ENCODE measurements at places on chromosomes 4 and X. TPM values are rescaled to one million over a fixed set of nuclear protein-coding genes. Genes with fewer than 3 reads are reported as not detected.
A peak's percentile ranks its signal among the peaks of the same experiment; 100 is the strongest.

- no peak overlapping the region for H3K4me3 ChIP-seq
- no peaks in the 10 kb centered on the region for H3K4me1 ChIP-seq
- no peak overlapping the region for H3K27ac ChIP-seq
- no peak for DNase-seq
Observed at GRCh38 chr4:51872283-51872997, 29.5 kb downstream of the DCUN1D4 start.

GRCh38 chrX:80229626-80230025, 190.6 kb upstream of the TENT5D start:
- H3K27ac ChIP-seq, result no peak overlapping the region
- no peaks in the 10 kb centered on the region for H3K27me3 ChIP-seq
- no peaks in the 10 kb centered on the region for H3K36me3 ChIP-seq
- no peak overlapping the region for H3K4me3 ChIP-seq

- H3K27me3 ChIP-seq, result no peaks in the 10 kb centered on the region
- H3K4me1 ChIP-seq, result no peaks in the 10 kb centered on the region
- no peak overlapping the region for H3K4me3 ChIP-seq
Observed at GRCh38 chr4:88659055-88659889, 38.4 kb downstream of the NAP1L5 start.

- H3K36me3 ChIP-seq, result no peaks in the 10 kb centered on the region
- H3K4me1 ChIP-seq, result no peaks in the 10 kb centered on the region
- no peak overlapping the region for H3K27ac ChIP-seq
- no peak overlapping the region for H3K4me3 ChIP-seq
- DNase-seq, result no peak
Observed at GRCh38 chr4:55561889-55562288, 15.2 kb upstream of the CLOCK start.

DNA sequence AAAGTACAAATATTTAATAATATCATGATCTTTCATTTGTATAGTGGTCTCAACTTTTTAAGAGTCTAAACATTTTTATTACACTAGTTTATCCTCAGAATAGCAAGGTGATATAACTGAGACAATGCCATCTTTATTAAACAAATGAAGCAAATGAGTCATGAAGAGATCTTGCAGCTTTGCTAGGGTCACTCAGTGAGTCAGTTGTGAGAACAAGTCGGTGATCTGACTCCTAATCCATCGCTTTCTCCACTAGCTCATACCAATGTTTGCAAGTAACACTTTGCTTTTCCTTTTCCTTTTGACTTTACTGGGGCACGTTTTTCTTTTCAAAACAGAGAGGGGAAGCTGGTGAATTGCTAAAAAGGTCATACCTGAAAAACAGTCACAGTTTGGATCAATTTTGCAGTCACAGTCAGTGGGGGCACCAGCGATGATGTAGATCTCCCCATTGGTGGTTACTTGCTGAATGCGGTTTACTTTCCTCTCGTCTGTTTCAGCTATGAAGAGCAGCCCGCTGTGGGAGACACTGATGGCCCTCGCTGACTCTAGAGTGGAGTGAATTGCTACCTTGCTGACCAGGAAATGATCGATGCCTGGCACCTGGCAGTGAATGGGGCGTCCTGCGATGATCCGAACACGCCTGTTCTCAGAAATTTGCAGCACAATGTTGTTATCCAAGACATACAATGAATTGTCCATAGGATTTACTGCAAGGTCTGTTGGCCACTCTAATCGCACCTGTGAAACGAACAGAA, 75.7 kb downstream of the SH2D1A start:
- no peaks in the 10 kb centered on the region for H3K27me3 ChIP-seq
- H3K4me1 ChIP-seq, result no peaks in the 10 kb centered on the region
- DNase-seq, result no peak
- no peak overlapping the region for H3K4me3 ChIP-seq

DNA sequence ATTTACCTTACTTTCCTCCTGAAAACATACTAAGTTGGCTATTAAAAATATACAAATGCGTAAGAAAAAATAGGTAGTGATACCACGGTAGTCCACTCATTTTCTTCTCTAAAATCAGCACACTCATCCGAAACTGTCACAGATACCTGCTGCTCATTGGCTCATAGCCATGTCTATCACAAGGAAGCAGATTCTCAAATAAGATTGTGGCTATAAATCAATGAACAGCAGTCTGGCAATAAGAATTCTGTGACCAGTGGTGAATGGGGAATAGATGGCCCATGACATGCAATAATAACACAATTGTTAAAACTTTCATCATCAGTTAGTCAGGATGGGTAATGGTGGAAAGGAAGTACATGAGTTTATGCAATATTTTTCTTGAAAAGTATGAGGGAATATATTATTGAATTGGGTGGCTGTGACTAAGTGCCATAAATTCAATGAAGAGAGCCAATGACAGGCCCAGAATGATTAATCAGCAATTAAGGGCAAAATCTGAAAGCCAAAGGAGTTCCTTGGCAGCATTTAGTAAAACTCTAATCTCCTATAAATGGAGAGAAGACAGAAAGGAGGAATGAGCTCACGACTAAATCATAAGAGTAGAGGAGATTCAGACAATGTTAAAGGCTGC, 202.3 kb upstream of the NEIL3 start:
- H3K4me3 ChIP-seq, result no peak overlapping the region
- H3K27me3 ChIP-seq, result no peaks in the 10 kb centered on the region
- no peaks in the 10 kb centered on the region for H3K36me3 ChIP-seq
- no peak for DNase-seq
- no peaks in the 10 kb centered on the region for H3K4me1 ChIP-seq

DNA sequence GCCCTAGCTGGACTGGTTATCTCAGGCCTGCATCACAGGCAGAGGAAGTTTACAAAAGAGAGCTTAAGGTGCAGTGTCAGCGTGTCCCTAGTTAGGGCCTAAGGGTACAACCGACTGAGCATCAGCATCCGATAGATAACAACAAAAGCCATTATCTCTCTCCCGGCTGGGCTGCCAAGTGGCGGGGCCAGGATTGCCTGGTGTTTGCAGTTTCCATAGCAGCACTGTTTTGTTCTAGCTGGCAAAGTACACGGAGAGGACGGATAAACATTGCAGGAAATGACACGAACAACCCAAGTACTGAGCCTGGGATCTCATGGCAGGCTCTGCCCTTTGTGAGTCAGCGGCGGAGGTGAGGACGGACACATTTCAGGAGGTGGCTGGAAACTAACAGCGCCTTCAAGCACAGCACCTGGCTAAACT, 104.7 kb upstream of the NOCT start:
- H3K27me3 ChIP-seq, result no peaks in the 10 kb centered on the region

Gene NLRP2B
- not detected for total RNA-seq

- no peaks in the 10 kb centered on the region for H3K36me3 ChIP-seq
- no peaks in the 10 kb centered on the region for H3K4me1 ChIP-seq
- no peak overlapping the region for H3K4me3 ChIP-seq
- H3K27ac ChIP-seq, result no peak overlapping the region
Observed at GRCh38 chrX:12239356-12240082, 101.2 kb downstream of the FRMPD4 start.

Gene SEC24B
- 31.0 TPM for total RNA-seq

- peak overlapping the region; percentile 74 for H3K27ac ChIP-seq
- no peaks in the 10 kb centered on the region for H3K36me3 ChIP-seq
- H3K27me3 ChIP-seq, result no peaks in the 10 kb centered on the region
- peak overlapping the region; percentile 52 for H3K4me3 ChIP-seq
- H3K4me1 ChIP-seq, result no peaks in the 10 kb centered on the region
Observed at GRCh38 chr4:152352622-152353116, 183.2 kb downstream of the FBXW7 start.

- H3K36me3 ChIP-seq, result no peaks in the 10 kb centered on the region
- no peaks in the 10 kb centered on the region for H3K4me1 ChIP-seq
- DNase-seq, result no peak
- no peaks in the 10 kb centered on the region for H3K27me3 ChIP-seq
- H3K4me3 ChIP-seq, result no peak overlapping the region
Observed at GRCh38 chr4:159549098-159549518, 446.2 kb downstream of the RAPGEF2 start.

Gene GAB3
- total RNA-seq, result 2.5 TPM

Gene NWD2
- total RNA-seq, result not detected

- no peaks in the 10 kb centered on the region for H3K36me3 ChIP-seq
- H3K27ac ChIP-seq, result no peak overlapping the region
- H3K4me1 ChIP-seq, result no peaks in the 10 kb centered on the region
- no peak overlapping the region for H3K4me3 ChIP-seq
Observed at GRCh38 chrX:106007815-106008214, 30.7 kb downstream of the SERPINA7 start.

Gene SFRP2
- 2.2 TPM for total RNA-seq

Gene ABLIM2
- total RNA-seq, result 26.7 TPM

Gene DRD5
- not detected for total RNA-seq

GRCh38 chr4:95183656-95184408, 364.9 kb downstream of the UNC5C start:
- H3K4me3 ChIP-seq, result no peak overlapping the region
- no peak for DNase-seq
- H3K4me1 ChIP-seq, result no peaks in the 10 kb centered on the region
- H3K27me3 ChIP-seq, result peaks cover 10% of the 10 kb centered on the region
- H3K27ac ChIP-seq, result no peak overlapping the region

Gene RASL11B
- 0.15 TPM for total RNA-seq

Gene SYN1
- not detected for total RNA-seq

Gene TMEM47
- total RNA-seq, result 1.6 TPM

- no peaks in the 10 kb centered on the region for H3K27me3 ChIP-seq
- H3K27ac ChIP-seq, result no peak overlapping the region
- H3K36me3 ChIP-seq, result peaks cover 3% of the 10 kb centered on the region
- H3K4me1 ChIP-seq, result no peaks in the 10 kb centered on the region
Observed at GRCh38 chr4:55980725-55981124, 32.0 kb downstream of the CEP135 start.

- H3K4me3 ChIP-seq, result no peak overlapping the region
- no peaks in the 10 kb centered on the region for H3K36me3 ChIP-seq
- no peaks in the 10 kb centered on the region for H3K4me1 ChIP-seq
- H3K27me3 ChIP-seq, result no peaks in the 10 kb centered on the region
- DNase-seq, result no peak
Observed at GRCh38 chr4:170698334-170698733, 608.6 kb upstream of the AADAT start.

GRCh38 chr4:39255266-39255665, 72.9 kb downstream of the WDR19 start:
- H3K4me3 ChIP-seq, result no peak overlapping the region
- H3K27me3 ChIP-seq, result no peaks in the 10 kb centered on the region
- peaks cover 62% of the 10 kb centered on the region for H3K36me3 ChIP-seq
- no peak overlapping the region for H3K27ac ChIP-seq
- no peak for DNase-seq
